ENCODE measurements at places on chromosomes 4 and X.
A peak's percentile ranks its signal among the peaks of the same experiment; 100 is the strongest.

GRCh38 chr4:19809989-19810388 is 441.7 kb upstream of the SLIT2 start:
- no peak for DNase-seq

GRCh38 chrX:57772637-57773036 is 92.6 kb upstream of the NLRP2B start:
- DNase-seq: no peak

DNA sequence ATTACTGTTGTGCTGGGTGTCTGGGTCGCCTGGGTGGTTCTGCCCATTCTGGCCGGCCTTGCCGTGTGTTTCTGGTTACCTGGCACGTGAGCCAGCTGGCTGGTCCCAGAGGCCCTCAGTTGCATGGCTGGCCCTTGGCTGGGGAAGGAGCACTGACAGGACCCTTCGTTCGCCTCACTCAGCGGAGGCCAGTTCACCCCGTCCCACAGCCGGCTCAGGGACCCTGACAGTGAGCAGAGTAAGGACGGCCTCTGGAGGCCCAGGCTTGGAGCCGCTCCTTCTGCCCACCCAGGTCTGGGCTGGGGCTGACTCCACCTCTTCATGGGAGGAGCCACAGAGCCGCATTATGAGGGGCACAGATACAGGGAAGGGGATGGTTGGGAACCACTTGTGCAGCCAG is 20.3 kb upstream of the HGFAC start:
- no peak for DNase-seq

DNA sequence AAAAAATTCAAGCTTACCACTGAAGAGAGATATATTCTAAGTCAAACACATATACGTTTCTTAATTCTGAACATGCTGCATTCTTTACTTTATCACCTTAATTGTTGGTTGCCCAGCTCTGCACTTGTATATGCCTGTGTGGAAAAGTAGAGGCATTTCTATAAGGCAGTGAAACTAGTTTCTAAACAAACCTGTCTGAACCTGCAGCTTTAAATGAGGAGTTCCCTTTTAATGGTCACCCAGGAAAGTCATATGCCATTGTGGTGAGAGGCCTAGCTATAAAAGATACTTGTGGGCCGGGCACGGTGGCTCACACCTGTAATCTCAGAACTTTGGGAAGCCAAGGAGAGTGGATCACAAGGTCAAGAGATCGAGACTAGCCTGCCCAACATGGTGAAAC is 147.4 kb upstream of the RXFP1 start:
- no peak for DNase-seq

- DNase-seq: no peak
Observed at GRCh38 chr4:66741081-66741480, 804.2 kb downstream of the CENPC start.

- no peak for DNase-seq
Observed at GRCh38 chr4:99644453-99644852, 13.2 kb downstream of the C4orf54 start.

- no peak for DNase-seq
Observed at GRCh38 chrX:46072791-46073190, 472.4 kb downstream of the ZNF674 start.

DNA sequence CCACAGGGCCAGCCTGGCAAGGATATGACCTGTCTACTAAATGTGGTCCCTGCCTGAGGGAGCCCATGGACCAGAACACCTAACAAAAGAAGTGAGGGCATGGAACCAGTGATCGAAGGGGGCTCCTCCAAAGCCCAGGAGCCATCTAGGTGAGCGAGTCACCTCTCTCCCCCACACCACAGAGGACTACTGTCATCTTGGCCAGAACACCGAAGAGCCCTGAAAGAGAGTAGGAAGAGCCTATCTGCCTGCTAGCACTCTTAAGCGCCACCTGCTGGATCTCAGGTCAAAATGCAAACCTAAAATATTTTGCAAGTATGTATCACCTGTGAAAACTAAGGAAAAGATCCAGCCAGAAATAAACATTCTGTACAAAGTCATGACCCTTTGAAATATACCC is 137.9 kb upstream of the ZXDB start:
- no peak for DNase-seq

GRCh38 chrX:81900522-81900921 is 698.6 kb downstream of the SH3BGRL start:
- DNase-seq: no peak

DNA sequence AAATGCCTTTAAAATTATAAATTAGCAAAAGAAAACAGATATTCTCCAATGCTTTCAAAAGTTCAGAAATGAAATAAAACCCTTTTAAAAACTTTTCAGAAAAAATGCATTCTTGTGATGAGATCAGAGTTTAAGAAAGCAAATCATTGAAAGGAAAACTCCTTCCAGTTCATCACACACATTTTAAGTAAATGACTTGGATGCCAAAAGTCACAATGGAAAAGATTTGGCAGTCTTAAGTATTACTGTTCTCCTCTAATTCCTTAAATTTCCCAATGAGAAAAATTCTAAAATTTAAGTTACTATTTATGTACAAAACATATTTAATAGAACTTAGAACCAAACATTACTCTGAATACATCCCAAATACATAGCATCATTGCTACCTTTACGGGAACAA is 21.1 kb downstream of the HOPX start:
- no peak for DNase-seq

GRCh38 chr4:5852523-5853202 is 40.2 kb downstream of the CRMP1 start:
- DNase-seq: no peak

GRCh38 chrX:115058276-115058675 is 40.9 kb upstream of the IL13RA2 start:
- DNase-seq: no peak

- DNase-seq: no peak
Observed at GRCh38 chr4:19260346-19260745, 991.4 kb upstream of the SLIT2 start.

DNA sequence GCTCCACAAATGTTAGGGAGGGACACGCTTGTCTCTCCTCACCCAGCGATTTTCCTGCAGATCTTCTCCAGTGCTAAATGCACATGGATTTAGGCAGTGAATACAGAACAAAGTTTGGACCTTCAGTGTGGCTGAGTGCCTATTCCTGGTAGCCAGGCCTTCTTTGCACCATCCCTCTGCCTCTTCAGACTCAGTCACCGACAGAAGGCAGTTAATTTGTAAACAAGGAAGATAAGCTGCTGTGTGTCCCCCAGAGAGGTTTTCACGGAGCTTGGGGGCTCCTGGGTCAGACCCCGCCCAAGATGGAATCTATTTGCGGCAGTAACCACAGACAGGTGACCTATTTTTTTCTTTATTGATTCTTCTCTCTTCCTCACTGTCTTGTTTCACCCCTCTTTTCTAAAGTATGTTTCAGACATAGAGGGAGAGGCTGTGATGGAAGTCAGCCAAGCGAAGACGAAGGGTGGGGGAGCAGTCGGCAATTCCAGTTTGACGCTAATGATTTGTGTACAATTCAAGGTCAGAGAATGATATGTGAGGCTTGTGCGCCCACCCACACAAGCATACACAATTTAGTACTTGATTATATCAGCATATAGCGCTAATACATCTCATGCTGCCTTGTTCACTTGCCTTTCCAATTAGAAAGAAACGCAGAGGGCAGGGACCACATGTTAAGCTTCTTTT is 200.8 kb downstream of the MGST2 start:
- no peak for DNase-seq

DNA sequence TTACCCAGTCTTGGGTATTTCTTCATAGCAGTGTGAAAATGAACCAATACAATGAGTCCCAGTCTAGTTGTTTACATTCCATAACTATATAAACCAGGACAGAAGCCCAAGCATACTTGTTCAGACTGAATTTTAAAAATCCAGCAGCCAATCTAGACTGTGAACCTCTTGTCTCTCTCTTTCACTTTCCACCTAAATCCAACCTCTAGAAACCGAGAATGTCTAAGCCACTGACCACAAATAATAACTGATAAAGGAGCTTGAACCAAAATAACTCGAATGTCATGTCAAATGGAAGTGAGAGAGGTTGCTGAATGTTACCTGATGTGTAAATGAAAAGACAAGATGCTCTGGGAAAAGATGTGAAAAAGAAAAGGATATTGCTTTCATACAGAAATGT is 544.7 kb downstream of the NLGN4X start:
- no peak for DNase-seq

- DNase-seq: no peak
Observed at GRCh38 chr4:98505992-98506391, 152.4 kb downstream of the TSPAN5 start.

DNA sequence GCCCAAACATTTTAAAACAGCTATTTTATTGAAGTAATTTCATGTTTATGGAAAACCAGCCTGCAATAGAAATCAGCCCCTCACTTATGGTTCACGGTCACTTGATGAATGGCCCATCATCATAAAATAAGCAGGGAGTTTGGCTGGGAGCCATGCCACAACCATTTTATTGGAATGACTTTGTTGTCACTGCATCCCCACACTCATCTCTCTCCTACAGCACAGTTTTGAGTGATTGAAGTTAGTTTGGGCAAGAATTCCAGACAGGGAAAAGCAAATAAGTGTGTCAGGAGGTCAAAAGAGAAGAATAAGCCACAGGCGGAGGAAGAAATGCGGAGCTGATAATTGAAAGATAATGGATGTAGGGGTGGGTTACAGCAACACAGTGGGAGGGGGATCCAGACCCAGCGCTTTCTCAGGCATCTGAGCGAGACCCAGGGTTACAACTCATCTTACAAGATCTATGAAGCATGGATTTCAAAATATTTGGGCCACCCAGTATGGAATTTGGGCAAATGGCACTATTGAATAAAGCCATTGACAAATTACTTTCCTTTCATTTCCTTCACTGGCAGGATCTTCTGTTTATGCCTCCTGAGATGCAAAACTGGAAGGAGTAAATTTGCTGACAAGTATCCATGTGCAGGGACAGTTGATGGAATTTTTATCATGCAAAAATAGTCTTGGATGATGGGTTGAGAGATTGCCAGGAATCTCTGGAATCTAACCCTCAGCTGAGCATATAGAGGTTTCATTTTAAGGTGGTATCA is 100.8 kb downstream of the SHROOM3 start:
- no peak for DNase-seq

- no peak for DNase-seq
Observed at GRCh38 chr4:48290146-48290772, 20.6 kb upstream of the TEC start.

GRCh38 chr4:147865926-147866325 is 134.0 kb downstream of the ARHGAP10 start:
- no peak for DNase-seq

- DNase-seq: peak; percentile 67
Observed at GRCh38 chr4:8817813-8818062, 53.9 kb downstream of the HMX1 start.
